ENCODE measurements at places on chromosomes 7 and 10.

- no peak for DNase-seq
Measured at GRCh38 chr7:45586542-45587520, 12.7 kb downstream of the ADCY1 start.

- no peak for DNase-seq
Measured at GRCh38 chr10:1094112-1095057, 38.2 kb downstream of the WDR37 start.

DNA sequence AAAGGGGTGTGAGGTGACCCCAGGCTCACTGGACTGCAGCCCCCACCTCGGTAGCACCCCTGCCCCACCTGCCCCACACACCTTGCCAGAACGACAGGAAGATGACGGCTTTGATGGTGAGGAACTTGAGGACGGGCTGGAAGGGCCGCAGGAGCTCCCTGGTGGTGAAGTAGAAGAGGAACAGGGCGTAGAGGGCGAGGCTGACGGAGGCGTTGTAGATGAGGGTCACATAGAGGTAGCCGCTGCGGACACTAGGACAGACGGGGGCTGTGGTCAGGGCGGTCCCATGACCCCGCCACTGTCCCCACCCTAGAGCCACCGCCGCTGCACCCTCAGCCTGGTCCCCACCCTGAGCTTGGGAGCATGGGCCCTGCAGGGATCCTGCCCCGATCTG lies 7.6 kb downstream of the TMEM184A start:
- no peak for DNase-seq

- no peak for DNase-seq
Measured at GRCh38 chr7:86558680-86559501, 84.8 kb upstream of the GRM3 start.

- peak; percentile 40 for DNase-seq
Measured at GRCh38 chr10:70461397-70462348, 16.9 kb upstream of the PALD1 start.

DNA sequence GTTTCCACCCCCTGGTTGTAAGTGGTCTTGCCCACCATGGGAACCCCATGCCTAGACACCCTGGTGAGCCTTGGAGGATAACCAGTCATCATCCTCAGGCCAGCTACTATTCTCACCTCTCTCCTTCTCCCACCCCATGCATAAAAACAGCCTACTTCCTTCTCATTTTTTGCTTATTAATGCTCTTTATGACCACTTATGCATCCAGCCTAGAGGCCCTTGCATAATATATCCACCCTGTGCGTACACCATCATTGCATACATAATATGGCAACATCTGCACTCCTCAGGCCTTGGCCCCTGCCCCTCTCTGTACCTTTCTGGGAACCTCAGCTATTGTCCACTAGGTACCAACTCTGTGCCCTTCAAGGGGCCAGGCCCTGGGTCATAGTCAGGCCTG lies 91.0 kb downstream of the CDH23 start:
- no peak for DNase-seq

DNA sequence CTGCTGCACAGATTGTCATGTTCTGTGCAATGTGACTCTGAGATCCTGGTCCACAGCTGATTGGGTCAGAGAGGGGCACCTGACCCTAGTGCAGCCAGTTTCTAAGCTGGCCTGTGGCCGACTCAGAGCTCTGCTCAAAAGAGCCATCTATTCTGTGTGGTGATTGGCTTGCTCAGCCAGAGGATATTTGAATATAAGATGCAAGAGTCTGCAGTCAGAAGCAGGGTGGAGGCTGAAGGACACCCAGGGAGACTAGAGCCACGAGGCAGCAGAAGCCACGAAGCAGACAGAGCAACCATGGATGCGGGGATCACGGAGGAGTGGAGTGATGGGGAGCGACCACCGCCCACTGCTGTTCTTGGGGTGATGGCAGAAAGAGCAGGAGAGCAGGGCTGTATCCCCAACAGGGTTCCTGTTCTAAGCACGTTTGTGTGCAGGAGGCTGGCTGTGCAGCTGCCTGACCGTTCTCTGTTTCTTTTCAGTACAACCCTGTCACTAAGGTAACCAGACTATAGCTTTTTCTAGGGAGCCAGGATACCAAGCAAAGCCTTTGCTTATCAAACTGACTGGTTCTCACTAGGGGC lies 19.5 kb upstream of the RHEB start:
- DNase-seq = no peak

DNA sequence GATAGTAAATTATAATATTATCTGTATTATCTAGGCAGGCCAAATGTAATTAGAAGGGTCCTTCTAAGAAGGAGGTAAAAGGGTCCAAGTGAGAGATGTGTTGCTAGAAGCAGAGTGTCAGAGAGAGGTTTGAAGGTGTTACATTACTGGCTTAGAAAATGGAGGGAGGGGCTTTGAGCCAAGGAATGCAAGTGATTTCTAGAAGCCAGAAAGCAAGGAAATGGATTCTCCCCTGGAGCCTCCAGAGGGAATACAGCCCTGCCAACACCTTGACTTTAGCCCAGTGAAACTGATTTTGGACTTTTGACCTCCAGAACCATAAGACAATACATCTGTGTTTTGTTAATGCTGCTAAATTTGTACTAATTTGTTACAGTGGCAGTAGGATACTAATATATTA lies 97.9 kb upstream of the IL6 start:
- no peak for DNase-seq

DNA sequence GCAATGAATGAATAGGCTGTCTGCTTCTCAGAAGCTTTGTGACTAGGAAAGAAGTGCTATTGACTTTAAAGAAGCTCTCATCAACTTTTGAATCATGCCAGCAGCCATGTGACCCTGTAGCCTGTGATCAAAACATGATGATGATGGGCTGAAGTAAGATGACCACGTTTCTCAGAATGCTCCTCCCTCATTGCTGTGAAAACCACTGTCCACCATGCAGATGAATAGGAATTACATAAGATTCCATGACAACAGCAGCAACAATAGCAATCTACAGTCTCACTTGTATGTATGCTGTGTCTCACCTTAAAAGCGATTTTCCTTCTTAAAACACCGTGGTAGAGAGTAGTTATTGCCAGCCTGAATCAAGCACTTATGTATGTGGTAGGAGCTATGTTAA lies 228.4 kb downstream of the TRIL start:
- peak; percentile 36 for DNase-seq

DNA sequence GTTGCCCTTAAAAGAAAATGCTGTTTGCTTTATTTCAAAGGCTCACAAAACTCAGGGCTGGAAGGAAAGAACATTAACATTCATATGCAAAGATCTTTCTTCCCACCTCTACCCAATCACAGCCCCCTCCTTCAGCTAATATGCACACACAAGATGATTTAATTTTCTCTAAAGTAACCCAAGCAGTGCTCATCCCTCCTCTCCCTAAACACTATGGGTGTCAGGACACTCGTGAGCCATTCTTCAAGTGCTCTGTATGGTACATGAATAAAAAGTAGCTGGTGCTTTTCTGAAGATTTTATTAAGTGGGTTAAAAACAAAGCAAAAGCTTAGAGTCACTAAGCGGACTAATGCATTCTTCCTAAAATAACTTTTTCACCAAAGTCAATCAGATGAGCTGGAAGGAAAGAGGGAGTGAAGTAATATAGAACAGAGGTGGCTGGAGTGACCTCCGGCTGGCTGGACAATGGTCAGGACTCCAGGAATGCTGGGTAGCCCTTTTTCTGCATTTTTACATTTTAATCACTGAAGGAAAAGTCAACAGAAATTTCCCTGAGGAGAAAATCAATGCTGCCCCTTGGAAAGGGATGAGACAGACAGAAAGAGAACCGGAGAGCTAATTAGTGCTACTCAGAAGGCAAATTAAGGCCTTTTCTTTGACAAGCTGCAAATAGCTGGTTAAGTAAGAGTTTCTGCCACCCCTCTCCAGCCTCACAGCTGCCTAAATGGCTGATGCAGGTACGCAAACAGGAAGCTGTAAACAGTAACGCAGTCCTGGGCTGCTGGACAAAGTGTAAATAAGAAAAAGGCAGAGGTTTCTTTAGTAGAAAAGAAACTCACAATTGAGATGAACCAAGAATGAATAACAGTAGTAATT lies 6.6 kb downstream of the DGKI start:
- DNase-seq = no peak

GRCh38 chr10:97278491-97278989 lies 13.9 kb downstream of the ARHGAP19 start:
- DNase-seq = peak; percentile 86

DNA sequence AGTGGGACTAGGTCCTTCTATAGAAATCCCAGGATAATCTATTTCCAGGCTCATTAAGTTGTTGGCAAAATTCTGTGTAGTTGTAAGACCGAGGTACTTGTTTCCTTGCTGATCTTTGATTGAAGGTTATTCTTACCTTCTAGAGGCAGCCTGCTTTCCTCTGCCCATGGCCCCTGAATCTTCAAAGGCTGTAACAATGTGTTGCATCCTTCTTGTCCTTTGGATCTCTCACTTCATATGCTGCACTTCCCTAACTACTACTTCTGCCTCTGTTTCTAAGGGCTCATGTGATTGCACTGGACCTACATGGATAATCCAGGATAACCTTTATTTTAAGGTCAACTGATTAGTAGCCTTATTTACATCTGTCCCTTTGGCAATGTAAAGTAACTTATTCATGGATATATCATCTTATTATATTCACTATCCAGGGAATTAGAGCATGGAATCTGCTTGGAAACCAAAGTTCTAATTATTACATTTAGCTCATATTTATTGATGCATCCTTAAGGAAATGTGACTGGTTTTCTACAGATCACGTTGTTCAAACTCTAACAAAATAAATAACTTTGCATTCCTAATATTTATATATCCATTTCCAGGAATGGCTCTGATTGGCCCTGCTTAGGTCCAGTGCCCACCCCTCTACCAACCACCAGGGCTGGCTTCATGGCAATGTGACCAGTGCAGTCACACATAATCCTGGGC lies 85.6 kb downstream of the IMMP2L start:
- no peak for DNase-seq

- no peak for DNase-seq
Measured at GRCh38 chr7:96624954-96625353, 84.7 kb downstream of the SEM1 start.

- DNase-seq = no peak
Measured at GRCh38 chr7:112503361-112503972, 22.7 kb downstream of the LSMEM1 start.

DNA sequence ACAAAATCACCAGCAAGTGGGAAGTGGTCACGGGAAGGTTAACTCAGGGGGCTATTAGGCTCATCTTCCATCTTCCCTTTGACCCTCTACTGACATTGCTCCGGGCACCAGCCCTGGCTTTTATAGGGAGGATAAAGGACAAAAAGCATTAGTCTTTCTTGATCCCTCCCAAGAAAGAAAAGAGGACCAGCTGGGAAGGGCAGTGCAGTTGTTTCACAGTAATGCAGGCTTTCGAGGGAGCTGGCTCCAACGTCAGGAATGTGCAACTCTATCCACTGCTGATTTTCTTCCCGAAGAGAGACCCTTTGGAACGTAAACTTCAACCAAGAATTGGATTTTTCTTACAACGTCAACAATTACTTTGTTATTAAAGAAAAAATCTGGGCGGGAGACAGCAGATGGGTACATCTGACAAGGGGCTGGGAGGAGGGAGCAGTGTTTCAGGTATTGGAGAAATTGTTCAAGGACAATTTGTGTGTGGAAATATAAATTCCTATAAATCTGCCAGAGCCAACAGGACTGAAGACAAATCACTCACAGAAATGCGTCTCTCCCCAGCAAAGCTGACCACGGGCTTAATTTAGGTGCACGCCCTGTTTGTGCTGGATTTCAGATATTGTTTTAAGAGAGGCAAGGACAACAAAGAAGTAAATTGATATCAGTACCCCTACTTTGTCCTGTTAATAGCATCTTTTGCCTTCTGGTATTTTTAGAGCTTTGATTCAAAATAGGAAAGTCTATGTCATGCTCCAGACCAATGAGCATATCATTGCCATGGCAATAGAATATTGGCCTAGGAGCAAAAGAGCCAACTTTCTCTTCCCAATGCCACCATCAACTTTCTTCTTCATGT lies 23.4 kb upstream of the ARID5B start:
- no peak for DNase-seq

DNA sequence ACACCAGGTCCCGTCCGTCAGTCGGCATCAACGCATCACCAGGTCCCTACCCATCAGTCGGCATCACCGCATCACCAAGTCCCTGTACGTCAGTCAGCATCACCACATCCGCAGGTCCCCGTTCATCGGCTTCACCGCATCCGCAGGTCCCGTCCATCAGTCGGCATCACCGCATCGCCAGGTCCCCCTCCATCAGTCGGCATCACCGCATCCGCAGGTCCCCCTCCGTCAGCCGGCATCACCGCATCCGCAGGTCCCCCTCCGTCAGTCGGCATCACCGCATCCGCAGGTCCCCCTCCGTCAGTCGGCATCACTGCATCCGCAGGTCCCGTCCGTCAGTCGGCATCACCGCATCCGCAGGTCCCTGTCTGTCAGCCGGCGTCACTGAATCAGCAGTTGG lies 55.1 kb downstream of the IGF2BP3 start:
- no peak for DNase-seq

DNA sequence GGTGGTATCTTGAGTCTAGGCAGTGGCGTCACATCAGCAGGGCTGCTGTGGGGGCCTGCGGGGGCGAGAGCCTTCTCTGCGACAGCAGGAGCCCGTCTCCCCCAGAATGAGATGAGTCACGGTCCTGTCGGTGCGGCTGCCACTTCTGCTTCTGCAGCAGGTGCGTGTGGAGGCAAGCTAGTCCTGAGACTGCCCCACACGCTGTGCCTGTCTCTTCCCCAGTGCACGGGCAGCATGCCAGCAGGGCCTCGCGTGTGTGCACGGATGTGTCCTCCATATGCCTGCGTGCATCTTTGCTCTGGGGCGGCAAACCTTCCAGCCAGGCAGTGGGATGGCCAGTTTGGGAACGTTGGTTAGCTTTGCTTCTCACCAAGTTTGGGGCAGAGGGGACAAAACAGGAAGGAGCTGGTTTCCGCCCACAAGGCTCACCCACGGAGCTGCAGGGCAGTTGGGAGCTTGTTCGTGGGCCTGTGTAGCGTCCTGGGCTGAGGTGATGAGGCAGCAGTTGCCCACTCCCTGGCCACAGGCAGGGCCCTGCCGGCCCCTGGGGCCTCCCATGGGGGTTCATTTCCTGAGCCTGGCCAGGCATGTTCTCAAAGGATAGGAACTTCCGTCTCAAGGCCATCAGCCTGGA lies 60.8 kb upstream of the PPIF start:
- no peak for DNase-seq

DNA sequence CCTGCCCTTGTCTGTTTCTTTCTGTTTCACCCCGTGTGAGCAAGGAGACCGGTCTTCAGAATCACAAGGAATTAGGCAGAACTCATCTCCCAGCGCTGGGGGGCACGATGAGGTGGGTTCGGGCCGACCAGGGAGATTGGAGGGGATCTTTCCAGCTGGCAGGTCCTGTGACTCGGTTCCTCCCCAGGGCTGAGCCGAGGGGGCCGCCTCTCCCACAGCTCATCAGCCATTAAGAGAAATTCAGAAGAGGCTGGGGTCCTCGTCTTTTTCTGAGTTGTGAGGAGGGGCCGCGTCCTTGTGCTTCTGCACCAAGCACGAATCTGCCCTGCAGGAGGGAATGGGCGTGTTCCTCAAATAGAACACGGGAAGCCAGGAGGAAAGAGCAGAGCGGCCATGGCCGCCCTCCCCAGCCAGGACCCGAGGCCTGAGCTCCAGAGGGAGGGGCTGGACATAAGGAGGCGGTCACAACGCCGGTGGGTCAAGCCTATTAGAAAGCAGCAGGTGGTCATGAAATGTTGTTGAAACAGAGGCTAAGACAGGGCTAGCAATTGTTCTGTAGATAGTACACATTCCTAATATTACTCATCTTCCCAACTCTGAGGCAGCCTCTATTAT lies 125.3 kb downstream of the ADARB2 start:
- no peak for DNase-seq

- DNase-seq = no peak
Measured at GRCh38 chr7:77476871-77477270, 60.2 kb upstream of the PTPN12 start.

- DNase-seq = no peak
Measured at GRCh38 chr7:69822386-69822785, 224.1 kb downstream of the AUTS2 start.

Data from fibroblast of skin of right biceps (primary cell).